ENCODE measurements at places on chromosomes 13 and 19.

DNA sequence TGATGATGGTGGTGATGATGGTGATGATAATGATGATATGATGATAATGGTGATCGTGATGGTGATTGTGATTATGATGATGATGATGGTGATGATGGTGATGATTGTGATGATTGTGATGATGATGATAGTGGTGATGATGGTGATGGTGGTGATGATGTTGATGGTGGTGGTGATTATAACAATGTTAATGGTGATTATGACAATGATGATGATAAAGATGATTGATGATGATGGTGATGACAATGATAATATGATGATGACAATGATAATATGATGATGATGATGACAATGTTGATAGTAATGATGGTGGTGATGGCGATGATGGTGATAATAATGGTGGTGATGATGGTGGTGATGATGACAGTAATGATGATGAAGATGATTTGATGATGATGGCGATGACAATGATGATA, 34.1 kb upstream of the ZNF536 start:
- DNase-seq, result no peak

DNA sequence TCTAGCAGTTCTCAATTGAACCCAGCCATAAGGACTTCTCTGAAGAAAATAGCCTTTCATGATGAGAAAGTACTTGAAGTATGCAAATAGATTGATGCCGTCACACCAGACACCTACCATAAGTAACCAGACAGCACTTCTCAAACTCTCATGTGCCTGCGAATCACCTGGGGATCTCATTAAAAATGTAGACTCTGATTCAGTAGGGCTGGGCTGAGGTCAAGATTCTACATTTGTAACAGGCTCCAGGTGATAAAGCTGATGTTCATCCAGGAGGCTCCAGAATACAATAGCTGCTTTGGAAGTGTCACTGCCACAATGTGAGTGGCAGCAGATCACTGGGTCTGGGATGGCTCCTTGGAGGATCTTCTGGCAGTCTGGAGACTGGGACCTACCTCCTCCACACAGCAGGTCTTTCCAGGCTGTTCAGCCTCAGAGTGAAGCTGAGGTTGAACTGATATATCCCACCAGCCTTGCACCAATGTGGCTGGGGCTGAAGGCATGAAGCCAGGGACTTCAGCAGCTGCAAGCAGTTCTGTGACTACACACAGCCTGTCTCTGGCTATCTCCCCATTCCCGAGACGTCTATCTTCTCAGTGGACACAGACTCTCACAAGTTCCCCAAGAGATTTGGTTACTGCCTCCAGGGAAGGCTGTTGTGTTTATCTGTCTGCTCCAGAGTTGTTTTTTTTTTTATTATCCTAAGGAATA, 9.1 kb downstream of the MBNL2 start:
- DNase-seq, result no peak

DNA sequence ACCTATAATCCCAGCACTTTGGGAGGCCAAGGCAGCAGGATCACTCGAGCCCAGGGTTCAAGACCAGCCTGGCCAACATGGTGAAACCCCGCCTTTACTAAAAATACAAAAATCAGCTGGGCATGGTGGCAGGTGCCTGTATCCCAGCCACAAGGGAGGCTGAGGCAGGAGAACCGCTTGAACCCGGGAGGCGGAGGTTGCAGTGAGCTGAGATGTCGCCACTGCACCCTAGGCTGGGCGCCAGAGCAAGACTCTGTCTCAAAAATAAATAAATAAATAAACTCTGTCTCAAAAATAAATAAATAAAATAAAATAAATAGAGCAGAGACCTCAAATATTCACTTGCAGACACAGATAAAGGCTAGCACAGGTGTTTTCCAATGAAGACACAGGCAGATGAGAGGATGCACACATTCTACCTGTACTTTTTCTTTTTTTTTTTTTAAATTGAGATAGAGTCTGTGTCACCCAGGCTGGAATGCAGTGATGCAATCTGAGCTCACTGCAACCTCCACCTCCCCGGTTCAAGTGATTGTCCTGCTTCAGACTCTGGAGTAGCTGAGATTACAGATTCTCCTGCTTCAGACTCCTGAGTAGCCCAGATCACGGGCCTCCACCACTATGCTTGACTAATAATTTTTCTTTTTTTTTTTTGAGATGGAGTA, 2.7 kb upstream of the RPS16 start:
- DNase-seq, result peak; percentile 75

DNA sequence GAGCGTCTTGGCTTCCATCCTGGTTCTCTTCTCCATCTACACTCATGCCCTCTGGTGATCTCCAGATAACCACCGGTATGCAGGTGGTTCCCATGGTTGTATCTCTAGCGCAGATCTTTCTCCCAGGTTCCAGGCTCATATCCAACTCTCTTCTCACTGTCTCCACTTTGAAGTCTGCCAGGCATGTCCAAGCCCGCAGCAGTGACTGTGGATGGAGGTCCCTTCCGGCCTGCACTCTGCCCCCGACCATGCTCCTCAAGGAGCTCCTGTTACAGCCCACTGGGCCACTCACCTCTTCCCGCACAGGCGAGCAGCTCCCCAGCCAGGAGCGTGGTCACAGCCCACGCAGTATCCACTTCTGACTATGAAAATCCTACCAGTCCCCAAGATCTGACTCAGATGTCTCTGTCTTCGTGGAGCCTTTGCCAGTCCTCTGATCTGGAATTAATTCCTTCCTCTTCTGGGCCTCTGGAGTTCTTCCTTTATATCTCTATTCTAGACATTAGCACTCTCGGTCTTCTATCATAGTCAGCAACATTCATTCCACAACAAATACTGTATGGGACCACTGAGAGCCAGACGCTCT, 100.2 kb downstream of the TEX26 start:
- DNase-seq, result peak; percentile 48

DNA sequence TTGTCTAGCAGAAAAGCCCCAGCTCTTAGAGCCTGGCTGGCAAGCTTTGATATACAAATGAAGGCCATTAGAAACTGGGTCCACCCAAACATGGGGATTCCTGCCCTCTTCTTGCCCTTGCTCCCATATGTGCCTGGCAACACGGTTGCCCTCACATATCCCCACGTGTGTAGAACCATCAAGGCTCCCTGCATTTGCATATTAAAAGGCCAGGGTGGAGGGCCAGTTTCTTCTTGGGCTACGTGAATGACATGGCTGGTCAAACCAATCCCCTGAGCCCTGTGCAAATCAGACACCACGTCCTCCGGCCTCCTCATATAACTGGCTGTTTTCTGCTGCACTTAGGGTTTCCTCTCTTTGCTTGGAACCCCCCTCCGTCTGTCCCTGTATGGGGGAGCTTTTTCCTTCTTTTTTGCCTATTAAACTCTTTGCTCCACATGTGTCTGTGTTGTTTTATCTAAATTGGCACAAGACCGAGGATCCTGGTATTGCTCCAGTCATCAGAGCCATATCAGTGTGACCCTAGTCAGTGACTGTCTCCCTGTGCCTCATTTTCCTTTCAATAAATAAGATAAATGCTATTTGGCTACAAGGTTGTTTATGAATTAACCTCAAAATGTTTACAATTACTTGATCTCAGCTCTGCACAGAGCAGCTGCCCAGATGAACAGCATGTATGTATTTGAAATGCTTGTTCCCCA, 30.3 kb upstream of the CEACAM1 start:
- no peak for DNase-seq

DNA sequence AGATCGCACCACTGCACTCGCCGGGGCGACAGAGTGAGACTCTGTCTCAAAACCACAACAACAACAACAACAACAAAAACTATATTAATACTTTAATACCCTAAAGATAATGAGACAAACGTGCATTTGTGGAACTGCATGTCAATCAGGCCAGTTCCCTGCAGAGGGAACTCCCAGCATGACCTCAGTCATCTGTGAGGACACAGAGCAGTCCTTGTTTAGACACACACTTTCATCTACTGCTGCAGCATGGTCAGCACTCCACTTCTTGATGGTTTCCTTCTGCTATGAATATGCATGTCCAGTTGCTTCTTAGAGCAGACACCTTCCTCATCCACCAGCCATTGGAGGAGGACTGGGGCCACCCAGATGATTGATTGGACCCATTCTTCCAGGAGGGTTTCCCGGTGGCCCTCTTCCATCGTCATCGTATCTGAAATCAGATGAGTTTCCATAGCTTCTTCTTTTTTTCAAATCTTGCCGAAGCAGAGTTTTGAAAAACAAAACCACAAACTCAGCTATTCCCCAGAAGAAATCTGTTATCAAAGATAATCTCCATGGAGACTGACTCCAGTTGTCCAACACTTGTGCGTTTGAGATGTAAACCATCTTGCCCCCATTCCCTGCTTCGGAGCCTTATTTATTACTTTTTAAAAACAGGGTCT, 26.5 kb downstream of the ZNF607 start:
- no peak for DNase-seq
